ENCODE measurements at places on chromosomes 4 and X. TPM values are rescaled to one million over a fixed set of nuclear protein-coding genes. Genes with fewer than 3 reads are reported as not detected.

Gene CACNA1F
- 0.08 TPM for total RNA-seq

Gene SETD7
- total RNA-seq: 69.5 TPM

Gene UNC5C
- 4.6 TPM for total RNA-seq

GRCh38 chr4:86818211-86818610, 31.0 kb downstream of the SLC10A6 start:
- no peak for DNase-seq
